Activated T-helper 17 cell treated with anti-CD3 and anti-CD28 coated beads, Interleukin-2, amount 50 U/mL, for 72 hours (primary cell): ENCODE measurements at places on chromosomes 7 and 10. TPM values are rescaled to one million over a fixed set of nuclear protein-coding genes. Genes with fewer than 3 reads are reported as not detected.

Gene OPN1SW
- total RNA-seq = not detected

Gene LAMB4
- not detected for total RNA-seq

Gene KLHDC10
- total RNA-seq = 16.2 TPM

Gene CALCR
- not detected for total RNA-seq

Gene C10orf105
- total RNA-seq = 0.04 TPM

Gene EDRF1
- total RNA-seq = 38.0 TPM

Gene ZNF117
- total RNA-seq = 6.2 TPM

Gene FAM25A
- not detected for total RNA-seq

Gene RBP3
- not detected for total RNA-seq

Gene TRIL
- total RNA-seq = not detected

Gene LRIT1
- not detected for total RNA-seq

GRCh38 chr7:136937436-136937835 lies 69.0 kb downstream of the CHRM2 start:
- no peak for ATAC-seq

DNA sequence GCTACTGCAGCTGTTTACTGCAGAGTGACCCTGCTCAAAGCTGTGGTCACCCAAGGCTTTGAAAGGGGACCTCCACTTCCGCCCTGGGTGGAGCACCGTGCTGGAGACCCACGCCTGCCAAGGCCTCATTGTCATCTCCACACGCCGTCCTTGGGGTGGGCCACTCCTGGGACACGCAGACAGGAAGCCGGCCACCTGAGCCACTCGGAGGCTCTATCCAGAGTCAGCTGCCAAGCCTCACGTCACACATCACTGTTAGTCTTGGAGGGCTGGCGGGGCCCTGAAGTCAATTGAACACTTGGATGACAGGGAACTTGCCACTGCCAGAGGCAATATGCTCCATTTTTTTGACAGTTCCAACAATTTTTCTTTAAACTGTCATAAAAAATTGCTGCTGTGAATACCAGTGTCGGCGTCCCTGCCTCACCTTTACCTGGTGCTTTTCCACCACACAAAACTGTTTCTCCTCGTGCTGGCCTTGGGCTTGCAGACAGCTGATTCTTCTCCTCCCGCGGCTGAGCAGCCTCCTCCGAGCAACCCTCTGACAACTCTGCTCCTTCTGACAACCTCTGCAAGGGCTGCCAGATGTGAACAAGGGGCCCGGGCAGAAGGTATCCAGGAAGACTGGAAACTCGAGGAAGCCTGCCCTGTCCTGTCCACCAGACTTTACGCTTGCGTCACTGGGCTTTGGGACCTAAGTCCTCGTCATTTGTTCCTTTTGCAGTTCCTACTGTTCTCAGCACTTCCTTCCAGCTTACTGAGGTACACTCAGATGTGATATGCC lies 81.9 kb downstream of the EGFR start:
- no peak for ATAC-seq

DNA sequence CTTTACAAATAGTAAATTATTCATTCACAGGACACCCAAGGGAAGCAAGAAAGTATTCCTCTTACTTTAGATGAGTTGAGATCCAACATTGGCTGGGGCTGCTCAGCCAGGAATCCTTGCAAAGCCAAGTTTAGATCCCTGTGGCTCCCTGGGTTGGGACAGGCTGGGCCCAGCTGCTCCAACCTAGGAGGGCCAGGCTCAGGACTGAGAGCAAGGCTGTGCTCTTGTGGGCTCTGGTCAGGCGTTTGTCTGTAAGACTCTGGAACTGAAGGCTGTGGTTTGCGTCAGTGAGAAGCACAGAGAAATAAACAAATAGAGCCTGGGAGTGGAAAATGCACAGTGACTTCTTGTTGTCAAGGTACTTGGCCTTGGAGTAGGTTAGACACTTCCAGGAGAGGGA lies 53.2 kb upstream of the TMEM273 start:
- ATAC-seq = no peak

DNA sequence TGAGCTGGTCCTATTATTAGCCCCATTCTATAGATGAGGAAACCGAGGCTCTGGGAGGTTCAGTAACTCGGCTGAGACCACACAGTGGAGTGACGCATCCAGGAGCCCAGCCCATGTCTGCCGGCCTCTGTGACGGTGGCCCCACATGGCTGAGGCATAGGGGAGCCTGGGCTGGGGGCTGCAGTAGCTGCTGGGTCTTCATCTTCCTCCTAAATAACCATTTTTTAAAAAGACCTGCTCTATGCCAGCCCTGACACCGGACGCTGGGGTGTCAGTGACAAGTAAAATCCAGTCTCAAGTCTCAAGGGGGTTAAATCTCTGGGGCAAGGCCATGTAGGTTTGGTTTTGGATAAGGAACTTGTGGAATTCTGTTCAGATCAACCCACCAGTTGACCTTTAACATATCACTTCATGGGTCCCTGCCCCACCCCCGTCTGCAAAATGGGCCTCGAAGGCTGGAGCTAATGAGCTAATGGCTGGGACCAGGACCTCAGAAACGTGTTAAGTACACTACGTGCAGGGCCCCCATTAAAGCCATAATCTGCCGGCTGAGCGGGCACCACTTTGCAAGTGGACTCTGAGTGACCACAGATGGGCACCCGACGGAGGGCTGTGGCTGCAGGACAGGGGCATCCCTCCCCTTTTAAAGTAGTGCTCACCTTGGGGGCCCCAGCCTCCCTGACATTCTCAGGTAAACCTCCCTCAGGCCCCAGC lies 136.5 kb upstream of the UNC5B start:
- ATAC-seq = no peak

GRCh38 chr7:21996641-21997040 lies 50.9 kb upstream of the CDCA7L start:
- no peak for ATAC-seq

GRCh38 chr10:75079436-75080083 lies 31.9 kb upstream of the SAMD8 start:
- no peak for ATAC-seq

- ATAC-seq = no peak
These were observed 2.1 kb downstream of the RET start for GRCh38 chr10:43078986-43079273.

GRCh38 chr10:73625004-73625883 lies 16.0 kb downstream of the MYOZ1 start:
- peak; percentile 63 for ATAC-seq

DNA sequence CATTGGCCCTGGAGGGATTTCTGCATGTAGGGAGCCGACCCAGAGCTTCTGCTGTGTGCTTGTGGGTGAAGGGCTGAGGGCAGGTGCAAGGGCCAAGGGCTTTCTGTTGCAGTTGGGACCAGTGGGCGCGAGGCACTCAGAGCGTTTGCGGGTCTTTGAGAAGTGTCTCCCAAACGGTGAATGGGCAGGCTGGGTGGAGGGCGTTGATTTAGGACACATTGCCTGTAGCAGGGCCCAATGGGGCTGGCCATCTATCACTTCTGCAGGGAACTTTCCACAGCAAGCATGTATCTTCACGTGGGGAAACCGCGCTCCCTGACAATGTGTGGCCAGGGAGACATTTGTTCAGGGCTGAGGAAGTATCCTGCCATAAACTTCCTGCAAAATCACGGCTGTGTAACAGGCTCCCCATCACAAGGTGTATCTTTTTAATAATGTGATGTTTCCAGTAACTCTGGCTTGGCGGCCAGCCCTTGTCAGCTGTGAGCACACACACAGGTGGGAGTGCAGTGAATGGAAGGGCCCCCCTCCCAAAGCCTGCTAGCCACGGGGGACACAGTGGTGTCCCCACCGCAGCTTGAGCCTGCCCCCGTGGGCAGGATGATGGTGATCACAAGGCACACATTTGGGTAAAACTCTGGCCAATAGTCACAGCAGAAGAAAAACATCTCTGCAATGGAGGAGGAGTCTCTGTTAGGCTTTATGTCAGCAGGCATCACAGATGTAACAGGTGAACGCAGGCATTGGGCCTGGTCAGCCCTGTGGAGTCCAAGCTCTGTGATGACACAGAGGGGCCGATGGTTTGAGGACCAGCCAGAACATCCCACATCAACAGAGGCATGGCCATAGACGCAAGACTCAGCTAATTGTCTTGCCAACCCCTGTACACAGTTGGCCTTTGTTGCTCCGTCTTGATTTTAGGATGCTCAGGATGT lies 84.3 kb downstream of the GLRX3 start:
- no peak for ATAC-seq

DNA sequence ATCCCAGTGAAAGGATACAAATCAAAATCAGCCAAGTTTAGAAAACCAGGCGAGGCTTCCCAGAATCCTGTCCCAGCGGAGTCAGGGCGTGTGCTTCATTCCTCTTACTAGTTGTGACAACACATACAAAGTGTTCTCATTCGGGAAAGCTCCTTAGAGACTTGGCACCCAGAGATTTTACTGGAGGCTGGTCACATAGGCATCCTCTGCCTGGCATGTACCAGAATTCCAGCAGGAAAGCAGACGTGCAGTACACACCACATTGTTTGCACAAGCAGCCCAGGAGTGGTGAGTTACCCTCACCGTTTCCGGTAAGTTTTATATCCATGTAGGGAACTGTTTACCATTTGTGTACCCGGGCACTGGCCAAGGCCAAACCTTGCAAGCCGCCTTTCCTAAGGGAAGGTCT lies 34.9 kb downstream of the MMRN2 start:
- ATAC-seq = no peak

DNA sequence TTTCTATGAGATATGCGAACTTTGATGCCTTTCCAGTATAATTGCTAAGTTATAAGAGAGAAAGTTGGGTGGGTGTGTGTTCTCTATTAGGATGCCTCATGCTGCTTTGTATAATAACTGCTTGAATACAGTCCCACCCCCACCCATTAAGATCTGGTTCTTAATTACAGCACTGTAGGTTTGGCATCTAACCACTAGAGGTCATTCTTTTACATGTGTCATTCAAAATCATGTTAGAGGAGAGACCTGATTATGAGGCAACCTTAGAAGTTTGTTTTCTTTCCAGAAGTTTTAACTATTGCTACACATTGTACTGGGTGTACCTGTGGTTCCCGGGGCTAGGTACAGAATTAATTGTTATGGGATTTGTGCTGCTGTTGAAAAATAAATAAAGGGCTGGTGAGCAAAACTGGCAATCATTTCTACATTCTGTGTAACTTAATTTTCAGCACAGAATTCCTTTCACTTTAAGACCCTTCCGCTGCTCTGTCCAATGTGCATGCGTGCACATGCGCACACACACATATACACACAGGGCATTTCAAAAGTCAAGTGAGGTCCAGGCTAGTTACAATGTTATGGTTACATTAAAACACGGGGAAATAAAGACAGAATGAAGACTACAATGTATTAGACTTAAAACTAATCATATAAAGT lies 1156.3 kb downstream of the SORCS3 start:
- no peak for ATAC-seq

- no peak for ATAC-seq
These were observed 105.0 kb downstream of the ZNF248 start for GRCh38 chr10:37752334-37752875.

DNA sequence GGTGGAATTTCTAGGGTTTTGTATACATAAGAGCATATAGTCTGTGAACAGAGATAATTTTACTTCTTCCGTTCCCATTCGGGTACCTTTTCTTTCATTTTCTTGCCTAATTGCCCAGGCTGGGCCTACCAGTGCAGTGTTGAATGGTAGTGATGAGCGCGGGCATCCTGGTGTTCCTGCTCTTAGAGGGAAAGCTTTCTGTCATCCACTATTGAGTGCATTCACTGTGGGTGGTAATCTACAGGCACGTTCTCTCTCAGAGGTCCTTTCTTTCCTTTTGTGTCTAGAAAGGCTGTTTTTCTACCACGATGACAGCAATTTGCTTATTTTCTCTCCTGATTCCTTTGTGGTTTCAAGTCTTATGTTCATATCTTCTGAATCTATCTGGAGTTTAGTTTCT lies 65.0 kb downstream of the INPP5A start:
- ATAC-seq = no peak

- ATAC-seq = no peak
These were observed 79.0 kb upstream of the SEMA3C start for GRCh38 chr7:80997841-80998240.

- ATAC-seq = no peak
These were observed 102.1 kb downstream of the ZWINT start for GRCh38 chr10:56258991-56259390.

- no peak for ATAC-seq
These were observed 41.9 kb upstream of the PSMG3 start for GRCh38 chr7:1611708-1612241.

DNA sequence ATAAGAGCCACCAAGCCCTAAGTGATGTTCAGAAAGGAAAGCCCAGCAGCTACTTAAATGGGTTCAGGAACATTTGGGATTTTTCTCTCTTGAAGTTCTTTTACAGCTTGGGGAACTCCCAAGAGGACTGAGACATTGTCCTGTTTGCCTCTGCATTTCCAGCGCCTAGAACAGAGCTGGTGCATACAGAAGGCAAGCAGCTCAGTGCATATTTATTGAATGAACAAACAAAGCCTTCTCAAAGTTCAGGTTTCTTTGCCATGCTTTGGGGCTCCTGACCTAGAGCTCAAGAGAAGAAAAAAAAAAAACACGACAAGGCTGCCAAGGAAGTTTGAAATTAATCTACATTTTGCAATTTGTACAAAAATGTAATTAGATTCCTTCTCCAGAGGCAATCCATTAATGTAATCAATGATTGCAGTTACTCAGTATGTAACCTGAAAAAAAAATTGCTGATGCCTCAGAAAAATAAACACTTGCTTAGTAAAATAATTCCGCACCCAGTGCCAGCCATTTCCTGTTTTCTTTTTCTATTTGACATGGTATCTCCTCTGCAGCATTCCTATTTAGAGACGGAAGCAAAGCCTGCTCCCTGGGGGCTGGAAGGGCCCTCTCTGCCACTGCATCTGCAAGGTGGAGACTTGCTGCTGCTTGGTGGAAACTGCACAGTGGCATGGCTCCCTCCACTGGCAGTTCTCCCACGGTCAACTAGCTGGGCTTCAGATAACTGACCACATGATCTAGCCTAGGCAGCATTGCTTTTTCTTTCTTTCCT lies 157.3 kb downstream of the TMEM178B start:
- ATAC-seq = no peak

GRCh38 chr7:116986611-116987565 lies 33.6 kb downstream of the ST7 start:
- peak; percentile 79 for ATAC-seq

- ATAC-seq = no peak
These were observed 22.6 kb downstream of the CHCHD3 start for GRCh38 chr7:133059263-133059662.

DNA sequence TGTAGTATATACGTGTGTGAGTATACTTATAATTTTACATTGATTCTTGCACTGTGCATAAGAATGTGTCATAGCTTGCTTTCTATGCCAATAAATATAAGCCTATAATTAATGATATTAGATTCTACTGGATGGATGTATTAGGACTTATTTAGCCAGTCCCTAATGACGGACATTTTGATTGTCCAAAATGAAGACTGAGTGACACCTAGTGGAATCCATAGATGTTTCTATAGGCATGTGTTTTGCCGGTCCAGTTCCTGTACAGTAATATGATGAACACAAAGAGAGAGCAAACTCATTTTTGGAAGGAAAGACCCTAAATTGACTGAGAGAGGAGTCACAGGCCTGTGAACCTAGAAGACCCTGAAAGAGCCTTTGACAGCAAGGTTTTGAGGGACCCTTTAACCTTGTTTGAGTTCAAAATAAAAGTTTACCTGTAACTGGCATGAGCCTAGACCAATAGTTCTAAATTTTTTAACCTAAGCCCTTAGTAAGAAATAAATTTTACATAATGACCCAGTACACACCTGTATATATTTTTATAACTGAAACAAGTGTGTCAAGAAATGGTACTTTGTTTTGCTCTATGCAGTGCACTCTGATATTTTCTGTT lies 42.4 kb upstream of the AGBL3 start:
- ATAC-seq = no peak

- ATAC-seq = peak; percentile 33
These were observed 58.4 kb upstream of the PCGF5 start for GRCh38 chr10:91162050-91162494.

- ATAC-seq = no peak
These were observed 30.6 kb downstream of the PODXL start for GRCh38 chr7:131525820-131526219.

- ATAC-seq = no peak
These were observed 233.0 kb downstream of the DIP2C start for GRCh38 chr10:456486-456885.
